ENCODE measurements at places on chromosomes 3 and 15.

DNA sequence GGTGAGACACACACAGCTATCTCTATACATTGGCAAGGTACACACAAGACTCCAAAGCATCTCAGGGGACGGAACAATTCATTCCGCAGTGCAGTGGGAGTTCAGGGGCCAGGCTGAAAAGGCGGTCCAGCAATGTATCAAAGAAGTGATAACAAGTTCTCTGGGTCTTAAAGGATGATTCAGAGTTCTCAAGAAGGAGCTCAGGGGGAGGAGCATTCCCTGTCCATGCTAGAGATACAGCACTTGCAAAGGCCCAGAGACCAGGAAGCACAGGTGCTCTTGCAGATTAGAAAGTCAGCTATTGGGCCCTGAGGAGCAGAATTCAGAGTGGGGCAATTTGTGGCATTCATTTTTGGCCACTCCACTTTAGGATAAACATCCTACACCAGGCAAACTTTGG lies 34.9 kb downstream of the MECOM start:
- DNase-seq, result no peak

DNA sequence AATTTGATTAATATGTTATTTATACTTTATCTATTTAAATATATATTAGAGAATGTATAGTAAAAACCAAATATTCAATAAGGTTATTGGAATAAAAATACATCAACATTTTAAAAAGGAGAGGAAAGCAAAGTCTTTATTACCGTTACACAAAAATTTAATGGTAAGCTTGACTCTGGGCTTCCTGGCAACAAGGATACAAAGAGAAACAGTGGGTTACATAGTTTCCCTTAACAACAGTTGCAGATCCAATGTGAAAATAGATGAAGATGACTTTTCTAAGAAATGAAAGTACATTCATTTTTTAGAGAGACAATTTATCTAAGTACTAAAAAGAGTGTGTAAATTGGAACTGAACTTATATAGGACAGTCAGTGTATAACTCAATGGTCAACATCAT lies 6.0 kb upstream of the PHLDB2 start:
- DNase-seq, result no peak

DNA sequence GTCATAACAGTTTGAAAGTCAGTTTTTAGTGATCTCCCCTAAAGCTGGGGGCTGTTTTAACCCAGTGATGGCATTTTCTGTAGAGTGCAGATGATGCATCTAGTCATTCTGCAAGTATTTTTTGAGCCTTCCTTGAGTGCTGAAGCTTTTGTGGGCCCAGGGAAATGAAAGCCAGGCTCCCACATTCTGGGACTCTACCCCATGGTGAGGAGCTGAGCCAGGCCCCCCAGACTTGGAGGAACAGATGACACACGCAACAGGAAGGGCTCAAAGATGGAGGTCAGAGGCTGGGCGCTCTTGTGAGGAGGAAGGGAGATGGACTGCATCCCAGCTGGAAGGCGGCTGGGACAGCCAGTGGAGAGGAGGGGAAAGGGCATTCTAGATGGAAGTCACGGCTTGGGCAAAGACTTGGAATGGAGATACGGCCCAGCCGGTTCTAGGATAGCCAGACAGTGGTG lies 40.8 kb downstream of the MRAS start:
- DNase-seq, result no peak

- no peak for DNase-seq
These were observed 145.5 kb downstream of the ATP10A start for GRCh38 chr15:25717457-25718168.

GRCh38 chr15:99435877-99436541 lies 129.8 kb upstream of the MEF2A start:
- peak; percentile 17 for DNase-seq

GRCh38 chr3:134627831-134628230 lies 23.0 kb downstream of the KY start:
- DNase-seq, result no peak

DNA sequence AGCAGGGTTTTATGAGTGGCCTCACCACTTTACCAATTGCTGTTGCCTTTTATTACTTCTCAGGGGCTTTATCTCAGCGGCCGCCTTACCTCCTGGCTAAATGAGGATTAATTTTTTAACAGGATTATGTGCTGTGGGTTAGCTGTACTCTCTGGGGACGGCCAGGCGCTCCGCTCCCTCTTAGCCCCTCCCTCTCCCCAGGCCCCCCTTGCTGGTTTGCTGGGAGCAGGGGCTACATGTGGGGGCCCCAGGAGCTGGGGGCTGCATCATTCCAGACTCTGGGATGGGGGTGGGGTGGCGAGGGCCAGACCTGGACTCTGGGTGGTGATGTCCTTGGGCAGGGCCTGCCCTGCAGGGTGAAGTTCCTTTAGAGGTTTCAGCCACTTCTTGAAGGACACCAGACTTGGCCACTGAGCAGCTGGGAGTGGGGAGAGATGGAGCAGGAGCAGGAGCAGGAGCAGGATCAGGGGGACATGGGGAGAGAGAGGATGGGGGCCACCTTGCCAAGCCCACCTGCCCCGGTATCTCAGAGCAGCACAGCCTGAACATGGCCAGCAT lies 196.1 kb downstream of the GOLGA6L6 start:
- DNase-seq, result no peak

DNA sequence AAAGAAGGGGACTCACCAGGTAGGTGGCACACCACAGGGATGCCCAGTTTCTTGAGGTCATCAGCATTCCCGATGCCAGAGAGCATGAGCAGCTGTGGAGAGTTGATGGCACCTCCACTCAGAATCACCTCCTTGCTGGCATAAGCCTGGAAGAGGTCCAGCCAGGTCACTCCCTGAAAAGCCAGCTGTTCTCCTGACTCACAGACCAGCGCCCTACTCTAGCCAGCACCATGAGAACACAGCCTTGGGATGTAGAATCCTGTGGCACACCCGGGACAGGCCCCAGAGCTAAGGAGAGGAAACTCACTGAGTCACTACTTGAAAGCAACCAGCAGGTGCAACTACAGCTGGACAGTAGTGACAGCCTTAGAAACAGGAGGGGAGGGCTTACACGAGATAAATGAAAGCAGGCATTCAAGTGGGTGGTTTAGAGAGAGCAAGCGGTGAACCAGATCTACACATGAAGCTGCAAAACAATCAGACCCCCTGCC lies 24.5 kb downstream of the CHDH start:
- no peak for DNase-seq

GRCh38 chr3:49900491-49901153 lies 3.1 kb downstream of the MST1R start:
- no peak for DNase-seq

- DNase-seq, result no peak
These were observed 173.9 kb upstream of the ADAMTS9 start for GRCh38 chr3:64861684-64862083.

DNA sequence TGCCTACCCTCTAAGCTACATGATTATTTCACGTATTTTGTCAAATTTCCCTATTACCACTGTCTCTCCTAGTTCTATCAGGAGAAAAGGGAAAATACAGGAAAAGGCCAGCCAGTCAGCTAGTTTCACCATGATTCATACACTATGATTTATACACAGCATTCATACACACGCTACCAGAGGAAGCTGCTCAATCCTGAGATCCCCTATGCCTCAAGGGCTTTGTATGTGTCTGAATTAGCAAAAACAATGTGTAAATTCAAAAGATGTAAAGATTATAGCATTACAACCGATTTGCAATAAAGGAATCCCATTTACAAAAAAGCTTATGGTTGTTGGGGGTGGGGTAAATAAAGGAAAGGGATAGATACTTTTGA lies 3.1 kb upstream of the ACKR4 start:
- DNase-seq, result no peak

Data from activated naive CD4-positive, alpha-beta T cell treated with anti-CD3 and anti-CD28 coated beads, Interleukin-2, amount 10 ng/mL, durations not matched to agents 7 days and 5 days (primary cell).